ENCODE measurements at places on chromosomes 13 and 19. TPM values are rescaled to one million over a fixed set of nuclear protein-coding genes. Genes with fewer than 3 reads are reported as not detected.

Gene ZNF99
- not detected for total RNA-seq

Gene OVOL3
- not detected for total RNA-seq

Gene PEAK3
- not detected for total RNA-seq

Gene ZNF296
- total RNA-seq, result not detected

Gene MAG
- not detected for total RNA-seq

Gene ZNF625
- 14.0 TPM for total RNA-seq

Gene TNFSF13B
- total RNA-seq, result 9.0 TPM

Gene SYCN
- total RNA-seq, result not detected

Gene ATP13A1
- 27.3 TPM for total RNA-seq

Gene NKG7
- not detected for total RNA-seq

Gene PPAN
- total RNA-seq, result 17.3 TPM

Gene KLK4
- total RNA-seq, result not detected

Gene ZNF14
- total RNA-seq, result 4.7 TPM

Gene STOML3
- not detected for total RNA-seq

Gene PLPP2
- total RNA-seq, result 0.53 TPM

Gene CYP4F2
- total RNA-seq, result not detected

Gene ERICH6B
- not detected for total RNA-seq

Gene NCR1
- total RNA-seq, result not detected

Gene MIA
- total RNA-seq, result not detected

Gene ZNF221
- total RNA-seq, result 7.8 TPM

Gene TBXA2R
- total RNA-seq, result 6.3 TPM

Gene ZNF850
- total RNA-seq, result 2.1 TPM

Gene FFAR1
- total RNA-seq, result not detected

Gene ZNF225
- 7.8 TPM for total RNA-seq

Gene GSX1
- total RNA-seq, result not detected

Gene FREM2
- not detected for total RNA-seq

Gene LSM7
- 99.2 TPM for total RNA-seq

Gene ALOX5AP
- not detected for total RNA-seq

Gene PALM3
- total RNA-seq, result 0.12 TPM

Gene DACT3
- total RNA-seq, result 7.5 TPM

Gene VSTM2B
- total RNA-seq, result not detected

Gene BEST2
- not detected for total RNA-seq

Gene ZNF264
- 27.7 TPM for total RNA-seq

Gene CYP2F1
- total RNA-seq, result not detected

Gene FBXO17
- 15.3 TPM for total RNA-seq

Gene LRRC8E
- 5.5 TPM for total RNA-seq

Gene EXOC3L2
- not detected for total RNA-seq

Gene GPC5
- total RNA-seq, result not detected
